Activated T-cell treated with anti-CD3 and anti-CD28 coated beads, Interleukin-2, amount 50 U/mL, for 72 hours (primary cell): ENCODE measurements at places on chromosomes 1 and 21. TPM values are rescaled to one million over a fixed set of nuclear protein-coding genes. Genes with fewer than 3 reads are reported as not detected.

- DNase-seq = no peak
Measured at GRCh38 chr1:39107341-39108290, 81.5 kb downstream of the NDUFS5 start.

- DNase-seq = peak; percentile 79
Measured at GRCh38 chr1:15918962-15919715, 56.8 kb downstream of the ZBTB17 start.

GRCh38 chr1:24898152-24898908, 31.7 kb downstream of the RUNX3 start:
- peak; percentile 55 for DNase-seq

DNA sequence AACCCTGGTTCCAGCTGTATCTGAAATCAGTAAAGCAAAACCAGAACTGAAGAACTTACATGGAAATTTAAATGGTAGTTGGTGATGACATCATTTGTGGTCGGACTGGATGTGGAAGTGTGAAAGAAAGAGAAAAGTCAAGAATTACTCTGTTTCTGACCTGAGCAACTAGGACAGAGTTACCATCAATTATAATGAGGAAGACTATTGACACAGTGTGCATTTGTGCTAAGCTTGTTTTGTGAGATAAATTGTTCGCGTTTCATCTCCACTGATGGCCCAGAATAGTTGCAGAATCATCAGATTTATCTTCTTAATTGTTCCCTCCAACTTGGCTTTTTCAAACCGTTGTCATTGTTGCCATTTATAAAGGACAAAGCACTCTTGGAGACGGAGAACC, 410.6 kb upstream of the DEPDC1 start:
- DNase-seq = no peak

- DNase-seq = no peak
Measured at GRCh38 chr1:241924080-241924808, 33.3 kb upstream of the BECN2 start.

- DNase-seq = no peak
Measured at GRCh38 chr1:152313319-152313801, 11.7 kb downstream of the FLG start.

DNA sequence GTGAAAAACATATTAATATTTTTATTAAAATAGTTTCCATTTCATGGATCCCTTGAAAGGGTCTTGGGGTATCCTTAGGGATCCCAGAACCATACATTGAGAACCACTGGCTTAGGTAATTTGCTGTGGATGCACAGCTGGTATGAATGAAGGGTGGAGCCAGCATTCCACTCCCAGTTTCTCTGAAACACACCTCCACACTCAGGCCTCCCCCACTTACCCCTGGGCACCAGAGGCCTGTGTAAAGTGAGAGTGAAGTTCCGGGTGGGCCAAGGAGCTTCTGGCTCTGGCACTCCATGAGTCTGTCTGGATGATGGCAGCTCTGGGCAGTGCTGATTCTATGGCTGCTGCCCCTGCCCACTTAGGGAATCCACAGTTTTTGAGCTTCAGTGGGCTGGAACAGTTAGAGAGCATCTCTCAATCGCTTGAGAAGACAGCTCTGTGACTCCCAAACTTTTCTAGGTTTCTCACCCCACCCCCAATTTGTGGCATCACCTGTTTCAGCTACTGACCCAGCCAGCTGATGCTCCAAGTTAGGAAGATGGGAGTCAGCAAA, 57.8 kb upstream of the CD1D start:
- no peak for DNase-seq

GRCh38 chr1:187759825-187760333, 931.1 kb downstream of the PLA2G4A start:
- no peak for DNase-seq

- no peak for DNase-seq
Measured at GRCh38 chr1:113128116-113128515, 55.1 kb downstream of the LRIG2 start.

DNA sequence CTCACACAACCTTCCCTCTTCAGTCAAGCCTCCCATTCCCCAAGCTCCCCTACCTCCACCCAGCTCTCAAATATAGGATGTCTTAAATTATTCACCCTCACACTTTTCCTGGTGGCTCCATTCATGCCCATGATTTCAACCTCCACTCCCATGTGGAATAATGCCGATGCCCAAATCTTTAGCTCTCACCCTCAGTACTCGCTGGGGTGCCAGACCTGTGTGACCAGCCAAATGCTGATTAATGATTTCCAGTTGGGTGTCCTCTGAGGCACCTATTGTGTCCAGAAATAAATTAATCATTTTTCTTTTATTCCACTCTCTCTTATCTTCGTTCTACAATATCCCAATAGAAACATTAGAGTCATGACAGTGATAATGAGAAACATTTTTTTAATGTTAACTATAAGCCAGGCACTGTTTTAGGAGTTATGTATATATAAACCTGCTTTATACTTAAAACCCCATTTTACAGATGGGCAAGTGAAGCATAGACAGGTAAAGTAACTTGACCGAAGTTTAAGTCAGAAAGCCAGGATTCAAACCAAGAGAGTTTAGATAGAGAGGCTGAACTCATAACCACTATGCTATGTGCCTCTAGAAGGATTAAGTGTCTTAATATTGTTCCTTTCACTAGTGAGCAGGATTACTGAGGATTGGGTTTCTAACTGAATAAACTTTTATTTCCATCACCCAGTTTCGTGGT, 209.7 kb downstream of the DUSP10 start:
- no peak for DNase-seq

GRCh38 chr1:65319141-65319540, 9.8 kb downstream of the DNAJC6 start:
- DNase-seq = no peak

GRCh38 chr1:239913141-239913585, 178.5 kb upstream of the FMN2 start:
- no peak for DNase-seq

GRCh38 chr1:61951731-61952580, 209.7 kb downstream of the PATJ start:
- DNase-seq = no peak

DNA sequence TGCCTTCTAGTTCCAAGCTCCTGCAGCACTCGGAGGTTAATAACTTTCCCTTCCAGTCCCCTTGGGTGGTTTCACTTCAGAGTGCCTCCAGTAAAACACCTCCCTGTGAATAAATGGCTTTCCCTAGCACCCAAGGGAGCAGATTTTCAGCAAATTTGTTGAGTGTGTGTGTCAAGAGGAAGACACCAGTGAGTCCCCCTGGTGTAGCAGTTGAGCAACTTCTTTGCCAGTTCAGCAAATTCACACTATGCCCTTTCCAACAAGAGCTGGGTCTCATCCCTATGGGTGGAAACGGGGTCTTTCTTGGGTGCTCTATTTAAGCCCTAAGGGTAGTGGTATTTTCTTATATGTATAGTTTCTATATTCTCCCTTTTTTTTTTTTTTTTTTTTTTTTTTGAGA, 806 bp upstream of the AADACL4 start:
- no peak for DNase-seq

- DNase-seq = no peak
Measured at GRCh38 chr1:212782422-212783154, 9.0 kb downstream of the NSL1 start.

GRCh38 chr1:160519642-160520435, 3.2 kb downstream of the SLAMF6 start:
- peak; percentile 49 for DNase-seq

DNA sequence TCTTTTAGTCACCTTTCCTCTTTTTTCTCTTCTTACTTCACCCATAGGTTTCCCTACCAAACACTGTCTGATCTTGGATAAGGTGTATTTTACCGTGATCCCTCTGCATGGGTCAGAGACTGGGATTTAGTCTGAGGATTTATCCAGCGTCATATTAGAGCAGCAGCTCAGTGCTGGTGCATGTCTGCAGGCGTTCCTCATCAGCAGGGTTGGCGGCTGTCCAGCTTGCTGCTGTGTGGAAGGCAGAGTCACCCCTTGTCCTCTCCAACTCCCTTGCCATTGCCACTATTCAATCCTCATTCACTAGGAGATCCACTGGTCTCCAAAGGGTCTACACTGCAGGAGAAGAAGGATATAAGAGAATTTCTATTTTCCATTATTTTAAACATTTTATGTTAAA, 7.3 kb upstream of the FAM78B start:
- DNase-seq = no peak

GRCh38 chr21:36968976-36969375, 2.5 kb upstream of the HLCS start:
- DNase-seq = no peak

DNA sequence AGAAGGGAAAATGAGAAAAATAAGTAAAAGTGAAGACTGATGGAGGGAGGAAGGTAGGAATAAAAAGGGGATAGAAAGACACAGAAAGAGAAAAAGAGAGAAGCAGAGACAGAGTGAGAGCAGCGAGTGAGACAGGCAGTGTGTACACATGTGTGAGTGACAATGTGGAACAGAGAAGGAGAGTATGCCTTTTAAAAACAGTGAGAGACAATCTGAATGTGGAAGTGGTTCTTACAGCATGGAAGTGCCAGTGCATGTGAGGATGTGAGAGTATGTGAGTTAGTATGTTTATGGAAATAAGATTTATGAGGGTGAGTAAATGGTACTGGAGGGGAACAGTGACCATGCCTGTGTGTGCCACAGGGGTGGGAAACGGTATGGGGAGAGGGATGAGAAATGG, 1.2 kb downstream of the NEGR1 start:
- DNase-seq = no peak

DNA sequence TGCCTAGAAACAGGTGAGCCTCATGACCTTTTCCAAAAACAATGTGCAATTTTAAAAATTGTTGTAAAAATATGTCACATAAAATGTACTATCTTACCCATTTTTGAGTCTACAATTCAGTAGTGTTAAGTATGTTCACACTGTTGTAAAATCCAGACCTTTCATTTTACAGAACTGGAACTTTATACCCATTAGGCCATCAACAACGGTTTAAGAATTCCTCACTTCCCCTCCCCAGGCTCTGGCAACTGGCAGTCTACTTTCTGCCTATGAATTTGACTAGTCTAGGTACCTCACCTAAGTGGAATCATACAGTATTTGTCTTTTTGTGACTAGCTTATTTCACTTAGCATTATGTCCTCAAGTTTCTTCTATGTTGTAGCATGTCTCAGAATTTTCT, 8.6 kb downstream of the CTSE start:
- DNase-seq = no peak

DNA sequence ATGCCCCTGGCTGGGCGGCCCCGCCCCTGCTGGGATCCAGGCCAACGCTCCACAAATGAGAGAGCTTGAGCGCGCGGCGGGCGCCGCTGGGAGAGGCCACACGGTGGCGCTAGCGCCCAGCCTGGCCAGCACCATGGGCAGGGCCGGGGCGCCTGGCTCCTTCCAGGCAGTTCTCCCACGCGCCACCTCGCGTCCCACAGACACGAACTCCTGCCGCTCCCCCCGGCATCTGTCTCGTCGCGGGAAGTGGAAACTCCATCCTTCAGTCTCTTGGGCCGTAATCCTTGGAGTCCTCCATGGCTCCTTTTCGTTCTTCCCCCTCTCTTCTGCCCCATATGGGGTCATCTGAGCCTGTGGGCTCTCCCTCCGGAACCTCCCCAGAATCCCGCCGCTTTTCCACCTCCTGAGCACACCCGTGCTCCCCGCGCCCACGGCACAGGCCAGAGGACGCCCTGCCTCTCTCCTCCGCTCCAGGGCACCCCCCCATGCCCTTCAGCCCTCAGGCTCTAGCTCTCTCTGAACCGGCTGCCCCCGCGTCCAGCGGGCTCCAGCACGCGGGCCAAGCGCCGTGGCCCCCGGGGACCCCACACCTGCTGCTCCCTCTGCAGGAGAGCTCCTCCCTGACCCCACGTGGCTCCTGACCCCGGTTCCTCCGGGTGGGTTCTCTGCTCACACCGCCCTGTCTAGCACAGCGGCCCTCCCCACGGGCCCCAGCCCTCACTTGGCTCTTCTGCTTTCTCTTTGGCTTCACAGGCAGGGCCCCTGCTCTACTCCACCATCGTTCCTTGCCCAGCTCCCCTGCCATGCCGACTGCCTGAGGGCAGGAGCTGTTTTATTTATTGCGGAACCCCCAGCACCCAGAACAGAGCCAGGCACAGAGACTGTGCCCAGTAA, 31.9 kb upstream of the EDN2 start:
- DNase-seq = peak; percentile 65

- no peak for DNase-seq
Measured at GRCh38 chr1:156102633-156103511, 11.6 kb upstream of the LMNA start.

GRCh38 chr1:47709019-47709871, 271.4 kb downstream of the FOXD2 start:
- peak; percentile 12 for DNase-seq

- no peak for DNase-seq
Measured at GRCh38 chr1:167161242-167161641, 59.4 kb upstream of the POU2F1 start.

SH2D1B gene
- total RNA-seq = 0.32 TPM

OVAAL gene
- total RNA-seq = not detected

AKT3 gene
- total RNA-seq = 46.7 TPM

SYCP1 gene
- not detected for total RNA-seq

PLD5 gene
- not detected for total RNA-seq

AGRN gene
- 69.0 TPM for total RNA-seq

STIL gene
- total RNA-seq = 32.2 TPM

STX12 gene
- 24.7 TPM for total RNA-seq

HSPA6 gene
- 0.53 TPM for total RNA-seq
